LHCN-M2 (cell line): ENCODE measurements at places on chromosomes 7 and 10. TPM values are rescaled to one million over a fixed set of nuclear protein-coding genes. Genes with fewer than 3 reads are reported as not detected.

DNA sequence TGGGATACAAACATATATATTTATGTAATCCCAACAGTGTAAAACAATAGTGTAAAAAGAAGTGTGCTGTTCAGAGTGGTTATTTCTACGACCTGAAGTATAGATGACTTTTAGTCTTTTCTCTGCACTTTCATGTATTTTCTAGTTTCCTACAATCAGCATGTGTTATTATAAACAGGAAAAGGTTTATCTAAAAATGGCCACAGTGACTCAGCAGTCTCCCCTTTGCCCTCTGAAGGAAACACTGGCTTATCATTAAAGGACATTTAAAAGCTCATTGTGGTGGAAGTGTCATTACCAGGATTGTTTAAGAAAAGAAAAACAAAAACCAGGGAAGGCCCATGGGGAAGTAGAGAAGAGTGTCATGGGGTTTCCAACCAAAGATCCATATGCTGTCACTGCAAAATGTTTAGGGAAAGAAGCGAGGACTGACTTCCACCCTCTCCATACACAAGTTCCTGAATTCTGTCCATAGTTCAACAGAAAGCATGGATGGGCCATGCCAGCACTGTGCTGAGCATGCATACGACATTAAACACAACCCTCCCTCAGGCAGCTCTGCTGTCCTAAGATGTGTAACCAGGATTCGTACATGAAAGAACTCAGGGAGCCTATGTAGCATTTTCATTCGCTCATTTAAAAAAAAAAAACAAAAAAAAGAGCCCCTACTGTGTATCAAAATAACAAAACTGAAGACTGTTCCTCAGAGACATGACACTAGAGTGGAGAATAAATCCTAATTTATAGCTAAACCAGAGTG lies 10.2 kb downstream of the CYREN start:
- DNase-seq, result peak; percentile 71

DNA sequence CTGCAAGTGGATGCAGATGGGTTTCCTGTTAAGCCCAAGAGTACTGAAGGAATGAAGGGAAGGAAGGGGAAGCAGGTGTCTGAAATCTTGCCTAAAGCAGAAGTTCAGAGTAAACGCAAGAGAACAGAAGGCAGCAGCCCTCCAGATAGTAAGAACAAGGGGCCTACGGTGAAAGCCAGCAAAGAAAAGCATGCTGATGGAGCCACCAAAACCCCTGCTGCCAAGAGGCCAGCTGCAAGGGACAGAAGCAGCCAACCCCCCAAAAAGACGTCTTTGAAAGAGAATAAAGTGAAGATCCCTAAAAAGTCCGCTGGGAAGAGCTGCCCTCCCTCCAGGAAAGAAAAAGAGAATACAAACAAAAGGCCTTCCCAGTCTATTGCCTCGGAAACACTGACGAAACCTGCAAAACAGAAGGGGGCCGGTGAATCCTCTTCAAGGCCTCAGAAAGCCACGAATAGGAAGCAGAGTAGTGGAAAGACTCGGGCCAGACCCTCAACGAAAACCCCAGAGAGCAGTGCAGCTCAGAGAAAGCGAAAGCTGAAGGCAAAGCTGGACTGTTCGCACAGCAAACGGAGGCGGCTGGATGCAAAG lies 152.5 kb downstream of the LCOR start:
- DNase-seq, result no peak

DNA sequence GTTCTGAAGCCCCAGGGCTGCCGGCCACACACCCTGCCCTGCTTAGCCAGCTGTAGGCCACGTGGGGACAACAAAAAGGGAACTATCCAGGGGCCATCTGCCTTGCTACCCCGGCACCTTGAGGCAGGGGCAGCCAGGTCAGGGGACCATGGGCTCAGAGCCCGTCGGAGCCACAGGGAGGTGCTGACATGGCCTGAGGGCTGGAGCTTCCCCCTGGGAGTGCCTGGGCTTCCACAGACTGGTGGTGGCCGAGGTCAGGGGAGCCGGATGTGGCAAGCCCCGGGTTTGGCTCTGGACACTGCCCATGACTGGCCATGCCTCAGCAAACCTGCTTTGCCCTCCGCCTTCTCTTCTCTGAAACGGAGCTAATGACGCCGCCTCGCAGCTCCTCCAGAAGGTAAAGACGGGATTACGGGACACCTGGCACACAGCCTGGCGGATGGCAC lies 178.5 kb downstream of the EBF3 start:
- DNase-seq, result no peak

DNA sequence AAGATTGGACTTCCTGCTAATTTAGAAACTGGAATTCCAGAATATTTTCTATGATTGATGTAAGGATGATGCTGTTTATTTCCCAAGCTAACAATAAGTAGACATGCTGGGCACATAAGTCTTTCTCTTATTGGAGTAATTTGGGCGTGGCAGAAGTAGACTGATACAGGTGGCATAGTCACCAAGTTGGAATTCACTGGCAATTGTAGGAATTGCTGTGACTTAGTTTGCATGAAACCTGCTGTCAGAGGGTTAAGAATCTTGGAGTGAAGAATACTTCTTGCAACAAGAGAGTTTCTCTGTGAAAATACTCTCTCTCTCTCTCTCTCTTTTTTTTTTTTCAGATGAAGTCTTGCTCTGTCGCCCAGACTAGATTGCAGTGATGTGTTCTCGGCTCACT lies 569.7 kb downstream of the REEP3 start:
- DNase-seq, result no peak

Gene STEAP1
- total RNA-seq, result 33.7 and 41.3 TPM in 2 replicates
